ENCODE measurements at places on chromosomes 11 and 22.

- peak; percentile 53 for DNase-seq
Measured at GRCh38 chr11:11279956-11280689, 72.9 kb downstream of the CSNK2A3 start.

- no peak for DNase-seq
Measured at GRCh38 chr11:84103096-84103495, 816.9 kb upstream of the CCDC90B start.

- no peak for DNase-seq
Measured at GRCh38 chr11:100467821-100468508, 219.1 kb upstream of the ARHGAP42 start.

GRCh38 chr11:64181506-64182411, 4.2 kb upstream of the STIP1 start:
- DNase-seq, result peak; percentile 96

DNA sequence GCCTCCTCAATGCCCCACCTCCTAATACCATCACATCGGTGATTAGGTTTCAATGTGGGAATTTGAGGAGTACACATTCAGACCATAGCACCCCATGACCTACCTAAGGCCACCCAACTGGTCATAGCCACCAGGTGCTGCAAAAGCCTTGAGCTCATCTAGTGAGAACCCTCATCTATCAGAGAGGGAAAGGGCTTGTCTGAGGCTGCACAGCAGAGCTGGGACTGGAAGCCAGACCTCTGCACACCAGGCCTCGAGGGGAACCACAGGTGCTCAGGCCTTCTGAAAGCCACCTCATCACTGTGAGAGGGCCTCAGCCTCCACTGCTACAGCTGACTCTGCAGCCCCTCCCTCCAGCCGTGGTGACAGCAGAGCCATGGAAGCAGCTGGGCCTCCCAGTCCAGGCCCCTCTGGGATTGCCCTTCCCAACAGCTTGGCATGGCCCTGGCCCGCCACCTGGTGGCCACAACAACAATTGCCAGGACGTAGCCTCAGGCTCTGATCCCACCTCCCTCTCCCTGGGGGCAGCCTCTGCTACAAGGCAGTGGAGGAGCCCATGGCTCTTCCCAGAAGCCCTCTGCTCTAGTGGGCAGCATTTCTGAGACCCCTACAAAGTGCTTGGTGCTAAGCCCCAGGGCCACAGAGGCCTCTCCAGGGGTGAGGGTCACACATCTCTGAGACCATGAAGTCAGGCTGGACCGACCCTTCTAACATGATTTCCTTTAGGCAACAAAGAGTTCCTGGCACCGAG, 41.0 kb upstream of the PRDM11 start:
- DNase-seq, result peak; percentile 88

DNA sequence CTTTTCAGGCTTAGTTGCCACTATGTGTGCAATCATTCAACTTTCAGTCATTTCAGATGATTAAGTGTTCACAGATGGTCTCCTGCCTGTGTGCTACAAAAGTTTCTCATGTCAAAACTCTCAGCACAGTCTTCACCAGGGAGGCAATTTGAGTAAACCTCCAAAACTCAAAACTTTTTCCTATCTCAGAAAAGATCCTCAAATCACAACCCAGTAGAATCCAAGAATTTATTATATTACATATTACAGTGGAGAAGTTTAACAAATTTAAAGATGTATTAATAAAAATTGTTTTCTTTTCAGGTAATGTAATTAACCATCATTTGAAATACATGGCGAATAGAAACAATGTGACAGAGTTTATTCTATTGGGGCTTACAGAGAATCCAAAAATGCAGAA, at the start of gene OR4C13:
Gene OR4C13, plus strand, starts transcription at position 301 of the 400 bp plus-strand sequence. Its CDS starts 32 bp downstream, at position 333.
- no peak for DNase-seq

DNA sequence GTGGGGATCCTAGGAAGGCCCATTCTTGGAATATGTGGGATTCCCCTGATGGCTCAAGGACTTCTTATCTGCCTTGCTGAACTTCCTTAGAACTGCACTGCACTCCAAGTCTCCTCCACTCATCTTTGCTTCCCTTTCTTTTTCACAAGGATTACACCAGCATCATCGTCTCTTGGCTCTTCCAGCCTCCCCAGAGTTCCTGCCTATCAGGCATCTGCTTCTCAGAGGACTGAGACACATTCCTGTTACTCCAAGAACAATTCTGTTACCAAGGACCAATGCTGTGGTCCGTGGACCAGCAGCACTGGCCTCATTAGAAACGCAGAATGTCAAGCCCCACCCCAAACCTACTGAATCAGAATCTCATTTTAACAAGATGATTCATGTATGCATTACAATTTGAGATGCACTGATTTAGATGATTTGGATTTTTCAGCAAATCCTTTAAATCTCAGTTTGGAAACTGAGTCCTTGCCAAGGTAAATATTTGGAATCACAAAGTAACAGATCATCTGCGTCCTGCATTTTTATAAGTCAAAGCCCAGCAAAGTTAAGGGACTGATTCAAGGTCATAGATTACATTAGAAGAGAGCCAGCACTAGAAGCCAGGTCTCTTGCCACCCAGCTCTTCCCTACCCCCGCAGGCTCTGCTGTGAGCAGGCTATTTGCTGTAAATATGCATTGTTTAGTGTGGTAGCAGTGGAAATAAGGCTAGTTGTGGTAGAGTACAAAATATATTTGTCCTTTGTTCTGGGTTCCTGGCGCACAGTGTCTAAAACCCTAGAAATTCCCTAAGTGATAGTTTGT, 110.9 kb downstream of the SWAP70 start:
- DNase-seq, result peak; percentile 91
